Stimulated activated CD4-positive, alpha-beta T cell treated with anti-CD3 and anti-CD28 coated beads, Interleukin-12 subunit alpha, Interleukin-12 subunit beta, amount 100 ng/mL, for 24 hours (primary cell): ENCODE measurements at places on chromosomes 16 and 17.

DNA sequence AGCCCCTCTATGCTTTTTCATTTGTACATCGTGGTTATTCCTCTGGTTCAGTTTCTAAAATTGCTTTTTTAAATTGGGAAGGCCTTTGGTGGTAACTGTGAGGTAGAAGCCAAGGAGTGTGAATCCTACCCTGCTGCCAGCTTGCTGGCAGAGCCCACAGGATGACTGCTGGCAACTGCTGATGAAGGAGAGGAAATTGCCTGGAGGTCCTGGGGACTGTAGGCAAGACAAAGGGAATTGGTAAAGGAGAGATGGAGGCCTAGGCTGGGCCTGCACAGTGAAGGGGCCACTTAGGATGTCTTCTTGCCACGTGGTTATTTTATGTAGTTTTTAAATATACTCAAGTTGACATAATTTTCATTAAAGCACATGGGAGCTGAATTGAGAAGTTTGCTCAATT lies 15.8 kb downstream of the C17orf58 start:
- no peak for DNase-seq

DNA sequence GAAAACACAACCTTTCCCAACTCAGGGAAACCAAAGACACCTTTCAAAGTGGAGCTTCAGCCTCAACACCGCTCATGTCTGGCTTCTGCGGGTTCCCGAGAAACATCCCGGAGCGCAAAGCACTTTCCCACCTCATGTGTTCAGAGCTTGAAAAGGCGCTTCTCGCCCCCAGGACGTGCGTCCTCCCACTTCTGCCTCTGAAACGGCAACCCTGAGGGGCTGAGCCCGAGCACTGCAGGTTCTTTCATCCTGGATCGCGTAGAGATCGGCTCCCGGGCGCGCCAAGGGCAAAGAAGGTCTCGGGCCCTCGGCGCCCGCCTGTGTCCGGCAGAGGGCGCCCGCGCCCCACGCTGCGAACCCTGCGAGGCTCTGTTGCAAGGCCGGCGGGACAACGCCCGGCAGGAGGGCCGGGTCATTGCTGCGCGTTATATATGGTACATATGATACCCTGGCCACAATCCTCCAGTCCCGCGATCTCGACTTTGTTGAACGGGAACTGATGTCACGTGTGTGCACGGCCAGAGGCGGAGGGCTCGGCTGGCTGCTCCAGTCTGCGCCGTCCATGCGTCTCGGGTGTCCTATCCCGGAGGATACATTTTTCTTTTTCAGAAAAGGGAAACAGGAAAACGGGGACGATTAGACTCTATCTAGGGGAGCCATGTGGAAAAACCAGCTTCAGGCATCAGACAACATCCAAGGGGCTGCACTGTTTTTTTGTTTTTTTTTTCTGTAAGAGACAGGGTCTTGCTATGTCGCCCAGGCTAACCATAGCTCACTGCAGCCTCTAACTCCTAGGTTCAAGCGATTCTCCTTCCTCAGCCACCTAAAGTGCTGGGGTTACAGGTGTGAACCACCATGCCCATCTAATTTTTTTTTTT lies 19.1 kb downstream of the COQ7 start:
- peak; percentile 72 for DNase-seq

GRCh38 chr16:67040906-67041305 lies 12.0 kb downstream of the CBFB start:
- DNase-seq, result no peak

- DNase-seq, result no peak
Measured at GRCh38 chr16:5026664-5027063, 7.1 kb downstream of the NAGPA start.

DNA sequence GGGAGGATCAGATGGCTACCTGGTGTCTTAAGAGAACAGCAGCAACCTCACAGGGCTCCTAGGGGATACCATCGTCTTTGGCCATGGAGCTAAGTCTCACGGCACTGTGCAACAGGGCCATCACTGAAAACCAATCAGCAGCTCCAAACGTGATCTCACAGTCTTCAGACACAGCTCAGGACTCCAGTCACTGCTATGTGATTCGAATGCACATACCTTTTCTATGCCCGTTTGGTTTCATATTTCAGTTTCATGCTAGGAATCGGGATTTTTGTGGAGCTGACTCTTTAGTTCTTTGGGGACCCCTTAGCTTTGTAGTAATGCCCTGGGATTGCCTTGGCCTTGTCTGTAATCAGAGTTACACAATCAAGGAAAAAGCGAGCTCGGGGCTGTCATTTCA lies 162.8 kb upstream of the CDH11 start:
- no peak for DNase-seq
